Ovary (tissue), 10 donors: ENCODE measurements at places on chromosomes 16 and 17. TPM values are rescaled to one million over a fixed set of nuclear protein-coding genes. Genes with fewer than 3 reads are reported as not detected.

- no peaks in the 10 kb centered on the region for H3K27me3 ChIP-seq
- no peak overlapping the region for H3K4me3 ChIP-seq
- H3K27ac ChIP-seq = no peak overlapping the region
- DNase-seq = no peak
- H3K36me3 ChIP-seq = no peaks in the 10 kb centered on the region
These were observed 5.6 kb upstream of the HSBP1 start for GRCh38 chr16:83802135-83802534.

KRTAP4-4 gene
- total RNA-seq = not detected

- H3K27ac ChIP-seq = no peak overlapping the region
- H3K36me3 ChIP-seq = no peaks in the 10 kb centered on the region
- no peaks in the 10 kb centered on the region for H3K27me3 ChIP-seq
- no peak overlapping the region for H3K4me3 ChIP-seq
- peaks cover 4% of the 10 kb centered on the region for H3K4me1 ChIP-seq
- no peak for DNase-seq
These were observed 10.8 kb upstream of the C16orf95 start for GRCh38 chr16:87327798-87328495.

DNA sequence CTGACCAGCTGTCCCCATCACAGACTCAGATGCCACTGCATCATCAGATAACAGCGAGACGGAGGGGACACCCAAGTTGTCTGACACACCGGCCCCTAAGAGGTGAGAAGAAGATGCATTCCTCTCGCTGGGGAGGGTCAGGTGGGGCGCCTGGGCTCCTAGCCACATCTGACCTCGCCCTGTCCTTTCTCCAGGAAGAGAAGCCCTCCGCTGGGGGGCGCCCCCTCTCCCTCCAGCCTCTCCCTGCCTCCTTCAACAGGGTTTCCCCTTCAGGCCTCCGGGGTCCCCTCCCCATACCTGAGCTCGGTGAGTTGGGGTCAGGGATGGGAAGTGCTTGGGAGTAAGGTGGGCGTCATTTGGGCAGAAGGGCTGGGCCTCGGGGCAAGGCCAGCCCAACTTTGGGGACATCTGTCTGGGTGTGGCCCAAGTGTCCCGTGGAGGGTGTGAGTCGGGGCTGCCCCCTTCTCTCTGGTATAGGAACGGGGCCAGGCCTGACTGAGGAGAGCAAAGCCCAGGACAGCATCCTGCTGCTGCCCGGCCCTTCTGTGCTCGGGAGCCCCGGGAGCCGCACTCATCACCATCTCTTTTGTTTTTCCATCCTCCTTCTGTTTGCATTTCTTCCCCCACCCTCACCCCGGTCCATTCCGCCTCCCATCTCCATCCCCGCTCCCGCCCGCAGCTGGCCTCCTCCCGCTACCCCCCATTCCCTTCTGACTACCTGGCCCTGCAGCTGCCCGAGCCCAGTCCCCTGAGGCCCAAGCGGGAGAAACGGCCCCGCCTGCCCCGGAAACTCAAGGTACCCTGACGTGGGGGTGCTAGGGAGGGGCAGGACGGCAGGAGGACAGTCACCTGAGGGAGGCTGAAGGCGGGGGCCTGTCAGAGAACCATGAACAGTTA is 4.9 kb downstream of the INO80E start:
- no peaks in the 10 kb centered on the region for H3K27me3 ChIP-seq
- H3K4me1 ChIP-seq = peaks cover 5% of the 10 kb centered on the region
- no peak overlapping the region for H3K27ac ChIP-seq
- H3K36me3 ChIP-seq = no peaks in the 10 kb centered on the region
- H3K4me3 ChIP-seq = no peak overlapping the region

DNA sequence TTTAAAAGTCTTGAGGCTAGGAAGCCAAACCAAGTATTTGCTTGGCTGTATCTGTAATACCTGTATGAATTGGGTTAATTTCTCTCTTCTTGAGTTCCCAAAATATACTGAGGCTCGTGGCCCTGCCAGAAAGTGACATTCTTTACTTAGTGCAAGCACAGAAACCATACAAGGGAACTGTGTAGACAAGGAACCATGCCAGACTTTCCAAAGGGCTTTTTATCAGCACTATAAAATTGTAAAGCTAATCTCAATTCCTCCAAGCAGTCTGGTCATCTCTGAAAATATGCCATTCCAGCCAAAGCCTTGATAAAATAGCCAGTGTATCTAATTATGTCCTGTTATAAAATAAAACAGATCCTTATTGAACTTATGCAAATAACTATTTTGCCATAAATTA is 7.2 kb upstream of the CRYM start:
- no peak for DNase-seq
- H3K4me1 ChIP-seq = no peaks in the 10 kb centered on the region
- no peak overlapping the region for H3K4me3 ChIP-seq

DNA sequence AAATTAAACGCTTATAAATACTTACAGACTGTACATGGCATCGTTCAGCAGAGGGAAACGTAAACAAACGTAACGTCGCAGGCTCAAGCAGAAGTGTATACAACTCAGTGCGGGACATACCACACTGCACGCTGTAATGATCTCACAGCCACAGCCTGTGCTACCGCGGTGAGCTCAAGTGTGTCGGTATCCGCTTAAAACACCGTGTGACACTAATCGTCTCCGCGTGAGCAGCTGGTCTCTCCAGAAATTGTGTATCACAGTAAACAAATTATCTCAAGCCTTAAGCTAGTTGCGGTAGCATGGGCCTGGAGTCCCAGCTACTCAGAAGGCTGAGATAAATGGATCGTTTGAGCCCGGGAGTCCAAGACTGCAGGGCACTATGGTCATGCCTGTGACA is 115.3 kb downstream of the ANKRD11 start:
- DNase-seq = no peak
- H3K36me3 ChIP-seq = no peaks in the 10 kb centered on the region
- no peak overlapping the region for H3K4me3 ChIP-seq
- no peaks in the 10 kb centered on the region for H3K27me3 ChIP-seq
- peaks cover 28% of the 10 kb centered on the region for H3K4me1 ChIP-seq

DNA sequence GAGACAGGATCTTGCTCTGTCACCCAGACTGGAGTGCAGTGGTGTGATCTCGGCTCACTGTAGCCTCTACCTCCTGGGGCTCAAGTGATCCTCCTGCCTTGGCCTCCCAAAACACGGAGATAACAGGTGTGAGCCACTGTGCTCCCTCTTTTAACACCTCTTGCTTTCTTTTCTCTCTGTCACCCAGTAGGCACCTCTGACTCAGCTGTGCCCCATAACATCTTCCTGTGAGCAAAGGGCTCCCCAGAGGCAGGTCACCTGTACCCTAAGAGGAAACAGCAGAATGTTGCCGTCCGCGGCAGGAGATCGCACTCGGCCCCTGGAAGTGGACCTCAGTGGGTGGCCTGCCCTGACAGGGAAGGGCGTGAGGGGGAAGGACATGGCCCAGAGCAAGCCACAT is 918 bp upstream of the NLRC3 start:
- no peak overlapping the region for H3K4me3 ChIP-seq
- H3K27me3 ChIP-seq = no peaks in the 10 kb centered on the region
- H3K36me3 ChIP-seq = no peaks in the 10 kb centered on the region
- H3K27ac ChIP-seq = no peak overlapping the region
- no peaks in the 10 kb centered on the region for H3K4me1 ChIP-seq

- H3K4me3 ChIP-seq = no peak overlapping the region
- H3K36me3 ChIP-seq = no peaks in the 10 kb centered on the region
- peaks cover 2% of the 10 kb centered on the region for H3K4me1 ChIP-seq
- H3K27me3 ChIP-seq = no peaks in the 10 kb centered on the region
These were observed 80.1 kb downstream of the ABCC6 start for GRCh38 chr16:16143038-16143763.

- H3K36me3 ChIP-seq = no peaks in the 10 kb centered on the region
- no peak overlapping the region for H3K27ac ChIP-seq
- H3K27me3 ChIP-seq = no peaks in the 10 kb centered on the region
- no peak for DNase-seq
These were observed 107.9 kb downstream of the RAP1GAP2 start for GRCh38 chr17:2904135-2904534.

GRCh38 chr16:80962879-80963278 is 43.8 kb downstream of the CMC2 start:
- H3K36me3 ChIP-seq = no peaks in the 10 kb centered on the region
- no peaks in the 10 kb centered on the region for H3K27me3 ChIP-seq
- no peak overlapping the region for H3K27ac ChIP-seq
- no peak overlapping the region for H3K4me3 ChIP-seq
- no peak for DNase-seq

GRCh38 chr17:21358682-21359482 is 17.3 kb upstream of the KCNJ12 start:
- H3K4me1 ChIP-seq = no peaks in the 10 kb centered on the region
- H3K4me3 ChIP-seq = no peak overlapping the region
- no peaks in the 10 kb centered on the region for H3K36me3 ChIP-seq
- H3K27me3 ChIP-seq = no peaks in the 10 kb centered on the region
- no peak for DNase-seq
- no peak overlapping the region for H3K27ac ChIP-seq

MYH13 gene
- total RNA-seq = not detected

TMEM235 gene
- total RNA-seq = not detected

- H3K4me3 ChIP-seq = no peak overlapping the region
- no peak for DNase-seq
- H3K36me3 ChIP-seq = no peaks in the 10 kb centered on the region
- H3K27ac ChIP-seq = no peak overlapping the region
- H3K4me1 ChIP-seq = peaks cover 2% of the 10 kb centered on the region
These were observed 121.2 kb upstream of the CHMP6 start for GRCh38 chr17:80870401-80870800.

DNA sequence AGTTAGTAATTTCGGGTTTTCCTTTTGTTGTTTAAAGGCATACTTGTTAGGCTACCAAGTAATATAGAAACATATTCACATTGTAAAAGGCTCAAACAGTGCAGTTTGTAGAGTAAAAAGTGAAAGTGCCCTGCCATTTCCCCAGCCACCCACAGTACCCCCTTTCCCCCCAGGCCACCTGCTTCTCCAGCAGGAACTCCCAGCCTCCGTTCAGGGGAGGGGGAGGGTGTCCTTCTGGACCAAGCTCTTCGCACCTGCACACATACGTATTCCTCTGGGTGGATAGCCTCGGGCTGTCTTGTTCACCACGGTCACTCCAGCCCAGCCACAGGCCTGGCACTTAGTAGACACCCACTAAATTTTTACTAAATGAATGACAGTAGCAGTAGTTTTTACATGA is 144.5 kb downstream of the CLEC16A start:
- H3K4me1 ChIP-seq = peaks cover 20% of the 10 kb centered on the region
- no peak for DNase-seq
- H3K27ac ChIP-seq = no peak overlapping the region
- no peaks in the 10 kb centered on the region for H3K27me3 ChIP-seq
- H3K36me3 ChIP-seq = no peaks in the 10 kb centered on the region
